ENCODE measurements at places on chromosomes 1 and 21. TPM values are rescaled to one million over a fixed set of nuclear protein-coding genes. Genes with fewer than 3 reads are reported as not detected.

Gene OR2M3
- 0.91 TPM for total RNA-seq

Gene RNF186
- not detected for total RNA-seq

Gene TTC22
- total RNA-seq: 1.3 TPM

Gene LORICRIN
- total RNA-seq: not detected

Gene KDF1
- 1.1 TPM for total RNA-seq

Gene FMOD
- total RNA-seq: 2.7 TPM

Gene ORC1
- total RNA-seq: 0.42 TPM

Gene HAO2
- not detected for total RNA-seq

Gene GJA8
- total RNA-seq: not detected

Gene OR2T2
- total RNA-seq: 0.14 TPM

Gene FCGR2B
- 1.4 TPM for total RNA-seq

Gene NID1
- total RNA-seq: 3.1 TPM

Gene CFHR4
- total RNA-seq: not detected

Gene SPRR2E
- total RNA-seq: not detected

Gene HMCN1
- 0.61 TPM for total RNA-seq

Gene PLA2G4A
- 9.5 TPM for total RNA-seq

Gene LINGO4
- 0.16 TPM for total RNA-seq

Gene GPR3
- total RNA-seq: 3.4 TPM

Gene BSND
- total RNA-seq: 0.16 TPM

Gene KCNK2
- total RNA-seq: 12.7 TPM

Gene AADACL4
- total RNA-seq: not detected

Gene IGSF3
- 10.9 TPM for total RNA-seq

Gene OR2T29
- not detected for total RNA-seq

Gene CRP
- total RNA-seq: not detected

Gene CYP4A22
- total RNA-seq: not detected

Gene SELL
- 5.3 TPM for total RNA-seq

Gene HNRNPCL1
- not detected for total RNA-seq

Gene RCC1
- 5.3 TPM for total RNA-seq

Gene LRIF1
- total RNA-seq: 13.4 TPM

Gene PPM1J
- total RNA-seq: 8.2 TPM

Gene AMY1B
- not detected for total RNA-seq

Gene GPR153
- 14.2 TPM for total RNA-seq

Gene AHDC1
- 105 TPM for total RNA-seq

Gene LCK
- not detected for total RNA-seq

Gene CACHD1
- 32.2 TPM for total RNA-seq

Gene HSF2BP
- total RNA-seq: 1.5 TPM

Gene GPR157
- 0.28 TPM for total RNA-seq

Gene ADAMTS5
- 0.89 TPM for total RNA-seq

Gene EMC1
- total RNA-seq: 91.9 TPM

Gene PLA2G2F
- not detected for total RNA-seq

Gene TMPRSS3
- total RNA-seq: 1.9 TPM
